T47D (cell line): ENCODE measurements at places on chromosomes 6 and 20.
A peak's percentile ranks its signal among the peaks of the same experiment; 100 is the strongest.

GRCh38 chr6:12385316-12385715, 95.2 kb downstream of the EDN1 start:
- no peak for DNase-seq

DNA sequence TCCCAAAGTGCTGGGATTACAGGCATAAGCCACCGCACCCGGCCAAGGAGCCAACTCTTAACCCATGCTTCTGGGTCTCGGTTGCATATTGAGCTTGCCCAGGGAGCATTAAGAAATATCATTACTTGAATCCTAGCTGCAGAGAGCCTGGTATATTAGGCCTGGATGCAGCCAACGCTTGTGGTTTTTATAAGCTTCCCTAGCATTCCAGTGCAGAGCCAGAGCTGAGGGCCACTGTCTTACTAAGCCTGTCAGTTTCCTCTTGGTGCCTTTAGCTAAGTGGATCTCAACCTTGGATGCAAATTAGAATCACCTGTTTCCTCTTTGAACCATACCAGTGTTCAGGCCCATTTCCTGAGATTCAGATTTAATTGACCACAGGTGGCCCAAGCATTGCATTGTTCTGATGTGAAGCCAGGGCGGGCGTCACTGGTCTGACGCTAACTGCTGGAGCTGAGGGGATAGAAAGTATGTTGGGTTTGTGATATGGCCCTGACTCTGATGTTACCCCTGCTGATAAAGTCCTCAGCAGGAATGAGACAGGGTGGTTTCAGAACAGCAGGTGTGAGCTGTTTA, 76.3 kb downstream of the BTBD3 start:
- DNase-seq = no peak

GRCh38 chr6:81383472-81383871, 369.0 kb downstream of the TENT5A start:
- no peak for DNase-seq

DNA sequence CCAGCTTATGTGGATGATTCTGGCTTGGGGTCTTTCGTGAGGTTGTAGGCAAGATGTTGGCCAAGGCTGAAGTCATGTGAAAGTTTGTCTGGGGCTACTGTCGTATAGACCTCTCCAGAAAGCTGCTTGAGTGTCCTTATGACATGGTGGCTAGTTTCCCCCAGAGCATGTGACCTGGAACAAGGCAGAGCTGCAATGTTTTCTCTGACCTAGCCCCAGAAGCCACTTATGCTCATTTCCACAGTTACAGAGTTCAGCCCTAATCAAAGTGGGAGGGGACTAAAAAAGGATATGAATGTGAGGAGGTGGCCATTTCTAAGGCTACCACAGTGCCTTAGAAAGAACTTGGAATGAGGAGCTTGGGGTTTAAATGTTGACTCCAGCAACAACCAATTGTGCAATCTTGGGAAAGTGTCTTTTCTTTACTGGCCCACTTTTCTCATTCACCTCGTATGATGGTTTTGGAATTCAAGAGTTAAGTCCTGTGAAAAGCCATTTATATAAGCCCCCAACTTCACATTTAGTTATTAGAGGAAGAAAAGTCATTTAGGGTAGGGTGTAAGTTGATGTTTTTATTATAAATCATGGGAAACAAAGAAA, 5.9 kb upstream of the ASXL1 start:
- DNase-seq = no peak

DNA sequence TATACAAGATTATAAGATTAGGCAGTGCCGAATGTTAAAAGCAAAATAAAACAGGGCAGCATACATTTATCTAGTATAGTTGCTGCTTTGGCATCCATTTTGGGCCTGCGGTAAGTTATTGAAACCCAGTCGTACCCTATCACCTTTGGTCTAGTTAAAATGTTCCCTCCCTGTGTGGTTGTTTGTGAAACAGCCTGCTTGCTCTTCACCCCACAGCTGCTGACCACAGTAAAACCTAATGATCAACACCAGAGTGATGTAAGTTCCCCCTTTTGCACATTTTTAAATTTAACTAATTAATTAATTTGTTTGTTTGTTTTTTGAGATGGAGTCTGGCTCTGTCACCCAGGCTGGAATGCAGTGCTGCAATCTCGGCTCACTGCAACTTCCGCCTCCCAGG, 50.3 kb upstream of the TXNDC5 start:
- no peak for DNase-seq

DNA sequence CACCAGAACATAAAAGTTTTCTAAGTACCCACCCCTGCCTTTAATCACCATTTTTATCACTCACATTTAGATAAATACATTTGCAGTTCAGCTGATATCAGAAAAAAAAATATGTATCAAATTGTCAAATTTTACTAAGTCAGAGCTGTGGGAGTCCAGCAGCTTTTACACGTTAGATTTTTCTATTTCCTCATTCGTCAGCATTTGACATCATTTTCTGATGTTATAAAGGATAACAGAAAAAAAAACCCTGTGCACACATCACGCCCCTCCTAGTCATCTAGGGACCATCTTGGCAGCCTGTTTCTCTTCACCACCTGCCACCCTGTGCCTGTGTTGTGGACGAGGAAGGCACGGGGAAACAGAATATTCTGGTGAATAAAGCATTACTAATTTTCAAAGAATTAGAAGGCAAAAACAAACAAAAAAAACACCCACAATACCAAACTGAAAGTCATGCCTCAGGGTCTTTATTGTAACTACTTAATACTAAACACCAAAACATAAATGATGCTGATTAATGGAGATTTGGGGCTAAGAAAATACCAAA, 12.4 kb downstream of the B4GALT5 start:
- DNase-seq = no peak

DNA sequence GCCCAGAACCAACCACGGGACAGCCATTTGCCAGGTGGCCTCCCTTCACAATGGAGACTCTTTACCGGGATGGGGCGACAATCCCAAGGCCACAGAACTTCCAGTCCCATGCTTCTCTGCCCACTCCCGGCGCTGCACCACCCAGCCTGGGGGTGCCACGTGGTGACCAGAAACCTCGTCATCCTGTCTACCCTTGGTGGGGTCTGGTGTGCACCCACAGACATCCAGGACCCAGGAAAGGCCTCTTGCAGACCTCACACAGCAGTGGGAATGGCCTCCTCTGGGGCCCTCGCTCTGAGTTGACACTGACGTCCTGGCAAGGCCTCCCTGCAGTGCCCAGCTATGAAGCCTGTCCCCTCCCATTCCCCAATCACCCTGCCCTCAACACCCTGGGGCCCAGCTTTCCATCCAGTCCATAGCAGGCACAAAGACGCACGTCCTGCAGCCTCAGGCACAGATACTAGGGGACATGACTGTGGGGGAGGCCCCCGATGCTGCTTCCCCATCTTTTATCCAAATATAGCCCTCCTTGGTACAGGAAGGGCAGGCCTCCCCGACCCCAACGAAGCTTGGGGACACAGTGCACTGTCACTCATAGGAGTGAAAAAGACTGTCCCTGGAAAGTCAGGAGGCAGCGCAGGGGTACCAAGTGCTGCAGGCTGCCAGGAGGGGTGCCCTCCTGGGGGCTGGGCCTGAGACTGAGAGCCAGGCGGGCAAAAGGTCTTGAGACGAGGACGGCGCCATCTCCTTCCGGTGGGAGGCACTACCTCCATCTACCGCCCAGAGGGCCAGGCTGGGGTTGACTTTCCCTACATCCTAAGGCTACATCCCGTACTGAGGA, 7.2 kb downstream of the CST7 start:
- DNase-seq = no peak

DNA sequence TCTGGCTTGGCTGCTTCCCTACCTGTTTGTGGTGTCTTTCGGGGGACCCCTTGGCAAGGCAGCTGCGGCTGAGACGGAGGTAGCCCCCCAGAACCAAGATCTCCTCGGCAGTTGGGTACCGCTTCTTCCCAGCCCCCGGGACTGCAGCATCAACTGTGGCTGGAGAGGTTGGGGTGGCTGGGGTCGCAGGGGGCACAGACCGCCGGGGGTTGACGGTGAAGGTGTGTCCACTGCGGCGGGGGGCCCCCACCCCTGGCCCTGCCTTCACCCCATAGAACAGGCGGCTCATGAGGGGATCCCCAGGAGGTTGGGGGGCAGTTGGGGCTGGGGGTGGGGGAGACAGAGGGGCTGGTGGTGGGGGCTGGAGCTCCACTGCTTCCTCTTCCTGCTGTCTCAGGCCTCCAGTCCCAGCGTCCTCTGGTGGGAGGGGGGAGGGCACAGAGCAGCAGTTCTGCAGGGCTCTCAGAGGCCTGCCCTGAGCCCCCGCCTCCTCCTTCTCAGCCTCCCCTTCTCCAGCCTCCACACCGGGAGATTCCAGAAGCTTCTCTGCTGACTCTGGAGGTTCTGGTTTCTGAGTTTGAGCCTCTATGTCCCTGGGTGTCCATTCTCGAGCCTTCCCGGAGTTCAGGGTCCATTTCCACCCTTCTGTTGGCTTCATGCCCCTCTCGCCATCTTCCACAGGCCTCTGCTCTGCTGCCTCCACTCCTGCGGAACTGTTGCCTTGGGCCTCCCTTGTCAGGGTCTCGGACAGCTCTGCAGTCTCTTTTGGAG, 1.9 kb downstream of the PPP1R18 start:
- no peak for DNase-seq

DNA sequence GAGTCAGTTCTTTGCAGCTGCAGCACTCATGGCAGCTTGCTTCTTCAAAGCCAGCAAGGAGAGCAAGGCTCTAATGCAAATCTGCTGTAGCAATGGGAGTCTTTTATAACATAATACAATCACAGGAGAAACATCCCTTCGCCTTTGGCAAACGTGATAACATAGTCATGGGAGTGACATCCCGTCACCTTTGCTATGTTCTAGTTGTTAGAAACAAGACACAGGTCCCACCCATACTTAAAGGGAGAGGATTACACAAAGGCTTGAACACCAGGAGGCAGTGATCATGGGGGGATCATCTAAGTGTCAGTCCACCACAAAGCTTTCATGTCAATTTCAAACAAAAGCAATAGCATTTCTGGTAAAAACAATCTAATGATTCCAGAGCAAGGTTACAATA, 40.1 kb upstream of the PHACTR2 start:
- no peak for DNase-seq

DNA sequence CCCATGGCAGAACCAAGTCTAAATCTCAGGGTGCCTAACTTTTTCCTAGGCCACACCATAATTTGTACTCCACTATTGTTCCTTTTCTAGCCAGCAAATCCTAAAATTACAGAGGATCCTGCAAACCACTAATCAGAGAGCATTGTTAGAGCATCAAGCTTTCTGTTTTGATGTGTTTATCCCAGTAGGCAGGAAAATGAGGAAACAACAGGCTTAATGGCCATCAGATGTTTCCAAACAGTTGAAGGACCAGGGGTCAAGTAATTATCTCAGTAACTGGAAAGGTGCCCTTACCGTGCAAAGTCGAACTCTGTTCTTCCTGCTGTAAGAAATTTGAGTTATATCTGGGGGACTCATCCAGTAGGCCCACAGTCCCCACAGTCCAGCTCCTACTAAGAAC, 58.7 kb downstream of the RALY start:
- DNase-seq = no peak

DNA sequence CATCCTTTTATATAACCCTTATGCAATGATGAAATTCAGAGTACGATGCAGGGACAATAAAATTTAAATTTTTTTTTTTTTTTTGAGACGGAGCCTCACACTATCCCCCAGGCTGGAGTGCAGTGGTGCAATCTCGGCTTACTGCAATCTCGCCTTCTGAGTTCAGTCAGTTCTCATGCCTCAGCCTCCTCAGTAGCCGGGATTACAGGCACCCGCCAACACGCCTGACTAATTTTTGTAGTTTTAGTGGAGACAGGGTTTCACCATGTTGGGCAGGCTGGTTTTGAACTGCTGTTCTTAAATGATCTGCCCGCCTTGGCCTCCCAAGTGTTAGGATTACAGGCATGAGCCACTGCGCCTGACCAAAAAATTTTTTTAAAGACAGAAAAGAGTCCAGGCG, 15.2 kb downstream of the MTO1 start:
- no peak for DNase-seq

GRCh38 chr6:15338476-15338875, 92.6 kb downstream of the JARID2 start:
- DNase-seq = no peak

DNA sequence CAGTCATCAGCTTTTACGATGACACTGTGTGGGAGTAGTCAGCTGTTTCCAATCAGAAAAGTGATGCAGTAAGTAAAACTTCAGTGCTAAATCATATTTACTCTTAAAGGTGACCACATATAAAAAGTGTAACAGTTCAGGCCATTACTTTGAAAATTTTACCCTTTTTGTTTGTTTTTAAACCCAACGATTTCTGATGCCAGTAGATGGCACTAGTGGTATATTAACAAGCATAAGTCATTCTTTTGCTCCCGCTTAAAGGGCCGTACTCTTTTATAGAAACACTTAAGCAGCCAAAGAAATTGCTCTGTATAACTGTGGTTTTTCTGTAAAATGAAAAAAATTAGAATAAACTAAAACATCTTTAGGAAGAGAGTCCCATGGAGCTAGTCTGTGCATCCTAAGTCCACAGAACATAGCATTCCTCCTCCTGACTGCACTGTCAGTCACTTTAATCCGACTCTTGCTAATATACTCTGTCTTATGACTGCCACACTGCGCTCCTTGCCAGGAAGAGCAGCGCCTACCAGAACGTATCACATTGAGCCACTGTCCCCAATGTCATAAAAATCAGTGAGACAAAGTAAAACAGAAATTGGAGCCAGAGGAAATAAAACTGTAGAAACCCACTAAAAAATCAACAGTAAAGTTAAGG, 25.0 kb downstream of the HEBP2 start:
- peak; percentile 24 for DNase-seq

DNA sequence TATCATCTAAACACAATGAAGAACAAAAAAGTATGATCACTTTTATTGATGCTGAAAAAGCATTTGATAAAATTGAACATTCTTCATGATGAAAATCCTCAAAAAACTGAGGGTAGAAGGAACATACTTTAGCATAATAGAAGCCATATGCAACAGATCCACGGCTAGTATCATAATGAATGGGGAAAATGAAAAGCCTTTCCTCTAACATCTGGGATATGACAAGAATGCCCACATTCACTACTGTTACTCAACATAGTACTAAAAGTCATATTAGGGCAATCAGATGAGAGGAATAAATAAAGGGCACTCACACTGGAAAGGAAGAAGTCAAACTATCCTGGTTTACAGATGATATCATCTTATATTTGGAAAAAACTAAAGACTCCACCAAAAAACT, 256.6 kb downstream of the RFPL4B start:
- DNase-seq = no peak
